ENCODE measurements at places on chromosomes 6 and 20.

GRCh38 chr6:97508646-97509045 is 225.6 kb upstream of the MMS22L start:
- DNase-seq: no peak

DNA sequence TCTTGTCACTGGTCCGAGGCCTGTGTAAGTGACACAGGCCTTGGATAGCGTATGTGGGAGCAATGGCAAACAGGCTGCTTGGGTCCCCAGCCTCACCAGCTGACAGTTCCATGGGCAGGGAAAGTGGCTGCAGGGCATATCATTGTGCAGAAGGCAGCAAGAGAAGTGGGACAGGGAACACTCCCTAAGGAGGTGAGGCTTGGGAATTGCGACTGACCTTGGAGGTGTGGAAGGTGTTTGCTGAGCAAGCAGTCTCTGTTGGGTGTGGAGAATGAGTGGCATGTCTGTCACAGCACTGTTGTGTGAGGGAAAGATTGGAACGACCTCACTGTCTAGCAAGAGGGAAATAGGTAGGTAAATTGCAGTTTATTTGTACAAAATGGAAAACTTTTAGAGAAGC is 16.8 kb downstream of the POFUT1 start:
- no peak for DNase-seq

DNA sequence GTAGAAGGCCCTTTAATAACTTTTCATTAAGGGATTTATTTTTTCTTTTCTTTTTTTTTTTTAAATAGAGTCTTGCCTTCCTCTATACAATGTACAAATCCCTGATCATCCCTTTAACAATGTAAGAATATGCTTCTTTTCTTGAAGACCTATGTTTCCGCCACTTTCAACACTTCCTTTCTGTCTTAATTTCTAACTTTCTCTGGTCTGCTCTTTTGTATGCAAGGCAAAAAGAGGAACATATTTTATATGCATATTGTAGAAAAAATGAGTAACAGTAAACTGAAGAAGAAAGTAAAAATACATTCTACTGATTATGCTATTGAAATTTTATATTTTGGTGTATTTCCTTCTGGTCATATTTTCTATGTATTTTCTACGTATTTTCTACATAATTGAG is 484.7 kb downstream of the TFAP2B start:
- no peak for DNase-seq

DNA sequence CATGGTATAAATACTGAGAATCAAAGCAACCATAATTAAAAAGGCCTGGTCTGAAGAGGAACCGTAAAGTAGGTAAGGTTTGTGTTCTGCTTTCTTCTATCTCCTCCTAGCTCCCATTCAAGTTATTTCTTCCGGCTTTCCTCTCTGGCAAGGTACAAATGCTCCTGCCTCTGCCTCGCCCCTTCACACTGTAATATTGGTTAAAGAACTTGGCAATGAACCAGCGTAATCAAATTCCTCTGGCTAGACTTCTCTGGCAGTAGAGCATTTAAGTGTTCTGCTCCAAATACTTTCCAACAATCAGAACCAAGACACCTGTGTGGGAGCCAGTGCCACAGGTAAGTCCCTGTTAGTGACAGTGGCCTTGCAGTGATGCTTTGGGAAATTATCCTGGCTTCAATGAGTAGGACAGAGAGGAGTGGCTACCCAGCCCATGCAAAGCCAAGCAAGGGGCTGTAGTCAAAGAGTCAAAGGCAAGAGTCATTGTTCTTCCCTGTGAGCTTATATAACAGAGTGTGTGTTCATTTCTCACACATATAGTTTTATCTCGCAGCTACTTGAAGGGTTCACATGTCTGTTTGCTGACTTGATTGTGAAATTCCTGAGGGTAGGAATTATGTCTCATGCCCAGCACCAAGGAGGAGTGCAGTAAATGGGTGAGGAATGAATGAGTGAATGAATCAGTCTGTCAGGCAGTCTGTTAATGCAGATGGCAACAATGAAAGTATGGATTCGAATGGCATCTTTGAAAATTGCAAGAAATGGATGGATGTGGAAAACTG is 329.3 kb downstream of the NRN1 start:
- DNase-seq: no peak

DNA sequence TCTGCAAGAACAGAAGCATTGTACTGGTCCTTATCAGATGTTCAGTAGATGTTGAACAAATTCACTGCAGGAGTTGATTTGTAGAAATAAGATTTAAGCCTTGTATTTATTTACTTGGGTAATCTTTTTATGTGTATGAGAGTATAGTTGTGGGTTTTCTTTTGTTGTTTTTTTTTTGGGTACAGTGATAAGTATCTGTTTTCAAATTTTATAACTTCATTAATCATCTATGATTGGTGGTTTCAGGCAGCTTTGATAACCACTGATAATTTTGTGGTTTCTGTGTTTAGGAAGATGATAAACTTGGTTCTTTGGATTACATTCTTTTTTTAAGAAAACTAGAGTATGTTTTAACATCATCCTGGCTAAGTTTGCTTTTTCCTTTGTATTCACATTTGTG is 2.8 kb downstream of the AFDN start:
- DNase-seq: no peak

DNA sequence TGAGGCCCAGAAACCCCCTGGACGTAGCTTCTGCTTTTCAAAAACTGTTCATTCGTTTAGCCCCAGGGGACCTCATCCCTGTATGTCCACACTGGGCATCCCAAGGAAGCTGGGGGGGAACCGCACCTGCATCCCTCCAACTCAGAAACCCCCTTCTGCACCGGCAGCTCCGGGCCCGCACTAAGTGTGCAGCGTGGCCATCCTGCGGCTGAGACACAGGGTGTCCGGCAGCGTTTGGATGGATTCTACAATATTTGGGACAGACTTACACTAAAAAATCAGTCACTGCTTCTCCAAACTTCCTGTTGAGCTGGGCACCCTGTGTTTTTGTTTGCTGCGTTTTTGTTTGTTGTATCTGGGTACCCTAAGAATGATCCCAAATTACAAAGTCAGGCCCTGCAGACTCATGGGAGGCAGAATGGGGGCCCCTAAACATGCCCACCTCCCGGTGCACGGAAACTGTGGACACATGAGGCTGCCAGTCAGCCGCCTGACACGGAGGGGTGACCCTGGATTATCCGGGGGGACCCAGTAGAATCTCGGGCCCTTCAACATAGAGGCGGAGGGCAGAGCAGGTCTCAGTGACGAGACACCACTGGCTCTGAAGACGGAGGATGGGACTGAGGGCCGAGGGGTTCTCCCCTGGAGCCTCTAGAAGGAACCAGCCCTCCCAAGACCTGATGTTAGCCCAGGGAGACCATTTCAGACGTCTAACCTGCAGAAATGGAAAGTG is 88.2 kb upstream of the BHLHE23 start:
- no peak for DNase-seq

DNA sequence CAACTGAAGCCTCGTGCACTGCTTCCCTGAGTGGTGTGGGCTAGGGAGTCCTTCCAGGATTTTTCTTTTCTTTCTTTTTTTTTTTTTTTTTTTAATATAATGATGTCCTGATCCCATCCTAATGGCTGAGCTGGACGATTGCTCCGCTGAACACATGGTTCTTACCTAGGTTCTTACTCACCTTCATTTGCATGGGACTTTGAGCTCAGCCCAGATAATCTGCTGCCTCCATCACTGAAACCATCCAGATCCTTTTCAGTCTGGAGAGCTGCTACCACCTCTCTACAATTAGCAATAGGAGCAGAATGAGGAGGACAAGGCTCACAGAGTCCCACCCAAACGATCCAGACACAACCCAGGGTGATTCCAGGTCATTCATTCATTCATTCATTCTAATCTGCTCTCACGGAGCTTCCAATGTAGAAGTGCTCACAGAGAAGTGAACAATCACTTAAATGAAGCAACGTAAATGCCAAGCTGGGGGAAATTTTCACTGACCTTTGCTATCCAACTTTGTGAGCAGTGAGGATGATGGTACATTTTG is 246.3 kb upstream of the RREB1 start:
- no peak for DNase-seq

DNA sequence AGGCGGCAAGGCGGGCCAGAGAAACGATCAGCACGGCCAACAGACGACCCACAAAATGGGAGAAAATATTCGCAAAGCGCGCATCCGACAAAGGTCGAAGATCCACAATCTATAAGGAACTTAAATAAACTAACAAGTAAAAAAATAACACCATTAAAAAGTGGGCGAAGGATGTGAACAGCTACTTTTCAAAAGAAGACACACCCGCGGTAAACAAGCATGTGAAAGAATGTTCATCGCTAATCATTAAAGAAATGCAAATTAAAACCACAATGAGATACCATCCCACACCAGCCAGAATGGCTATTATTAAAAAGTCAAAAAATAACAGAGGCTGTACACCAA is 117.8 kb upstream of the SIRPA start:
- no peak for DNase-seq

DNA sequence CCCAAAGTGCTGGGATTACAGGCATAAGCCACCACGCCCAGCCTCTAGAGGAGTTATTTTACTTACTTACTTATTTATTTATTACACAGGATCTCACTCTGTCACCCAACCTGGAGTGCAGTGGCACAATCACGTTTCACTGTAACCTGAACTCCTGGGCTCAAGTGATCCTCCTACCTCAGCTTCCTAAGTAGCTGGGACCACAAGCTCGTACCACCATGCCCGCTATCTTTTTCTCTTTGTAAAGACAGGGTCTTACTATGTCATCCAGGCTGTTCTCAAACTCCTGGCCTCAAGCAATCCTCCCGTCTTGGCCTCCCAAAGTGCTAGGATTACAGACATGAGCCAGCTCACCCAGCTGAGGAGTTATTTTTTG is 1.6 kb upstream of the TRIB3 start:
- no peak for DNase-seq

- DNase-seq: no peak
Observed at GRCh38 chr6:159279790-159280277, 110.6 kb downstream of the FNDC1 start.

GRCh38 chr6:42978487-42978838 is 518 bp downstream of the PEX6 start:
- no peak for DNase-seq

- DNase-seq: no peak
Observed at GRCh38 chr6:19035461-19036195, 648.5 kb downstream of the RNF144B start.

- DNase-seq: no peak
Observed at GRCh38 chr6:158707821-158708195, 58.0 kb downstream of the SYTL3 start.

- no peak for DNase-seq
Observed at GRCh38 chr6:144697369-144697760, 412.2 kb downstream of the UTRN start.

- no peak for DNase-seq
Observed at GRCh38 chr20:63121749-63122405, 94.1 kb downstream of the YTHDF1 start.

- DNase-seq: no peak
Observed at GRCh38 chr20:7136886-7137285, 369.4 kb downstream of the BMP2 start.

GRCh38 chr6:43859213-43859612 is 89.2 kb downstream of the VEGFA start:
- no peak for DNase-seq

GRCh38 chr20:50186151-50186885 is 4.3 kb upstream of the CEBPB start:
- peak; percentile 80 for DNase-seq

- no peak for DNase-seq
Observed at GRCh38 chr6:169795196-169795595, 43.8 kb downstream of the ERMARD start.

GRCh38 chr20:39946053-39946810 is 742.8 kb downstream of the MAFB start:
- no peak for DNase-seq

- no peak for DNase-seq
Observed at GRCh38 chr20:62275219-62275618, 27.6 kb upstream of the ADRM1 start.

GRCh38 chr20:16930656-16931055 is 182.5 kb downstream of the OTOR start:
- DNase-seq: no peak

DNA sequence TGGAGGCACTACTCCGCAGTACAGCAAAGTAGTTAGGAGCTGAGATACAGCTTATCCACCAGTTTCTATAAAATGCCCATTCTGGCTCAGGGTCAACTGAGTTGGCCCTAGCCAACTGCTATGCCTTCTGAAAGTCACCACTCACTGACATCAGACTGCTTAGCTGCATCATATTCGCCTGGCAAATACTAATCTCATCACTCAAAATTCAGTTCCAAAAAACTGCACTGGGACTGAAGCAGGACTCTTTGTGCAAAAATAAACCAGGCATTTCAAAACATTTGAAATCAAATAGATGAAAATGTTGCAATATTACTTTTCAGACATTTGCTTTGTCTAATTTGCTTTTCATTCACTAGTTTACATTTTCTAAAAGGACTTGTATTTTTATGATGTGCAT is 230.0 kb downstream of the ALDH8A1 start:
- no peak for DNase-seq

DNA sequence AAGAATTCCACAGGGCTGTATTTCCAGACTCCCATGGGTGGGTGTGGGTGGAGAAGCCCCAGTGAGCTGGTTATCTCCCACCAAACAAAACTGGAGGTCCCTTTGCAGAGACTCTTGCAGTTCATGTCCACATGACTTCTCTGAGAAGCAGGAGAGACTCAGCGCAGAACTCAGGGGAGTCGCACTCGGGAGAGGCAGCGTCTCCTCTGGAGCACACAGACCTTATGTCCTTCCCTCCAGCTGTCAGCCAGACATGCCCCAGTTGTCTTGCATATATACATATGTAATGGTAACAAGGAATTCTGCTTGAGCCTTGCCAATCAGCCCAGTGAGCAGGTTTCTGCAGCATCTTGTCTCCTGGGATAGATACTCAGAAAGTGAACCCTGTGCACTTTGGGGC is 23.8 kb downstream of the MYT1 start:
- no peak for DNase-seq

DNA sequence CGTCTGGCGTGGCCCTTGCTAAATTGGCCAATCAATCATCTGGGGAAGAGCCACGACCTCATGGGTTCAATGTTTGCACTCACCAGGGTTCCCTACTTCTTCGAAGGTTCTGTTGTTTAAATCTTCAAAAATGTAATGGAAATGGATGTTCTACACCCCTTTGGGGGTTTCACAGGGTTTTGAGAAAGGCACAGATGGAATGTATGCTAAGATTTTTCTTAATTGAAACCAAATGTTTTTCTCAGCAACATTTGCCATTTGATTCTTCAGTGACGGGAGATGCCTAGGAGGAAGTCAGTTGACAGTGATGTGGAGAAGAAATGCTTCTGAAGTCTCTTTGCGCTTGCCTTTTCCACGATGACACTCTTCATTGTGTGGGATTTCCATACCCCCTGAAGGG is 312.3 kb downstream of the ESR1 start:
- no peak for DNase-seq

DNA sequence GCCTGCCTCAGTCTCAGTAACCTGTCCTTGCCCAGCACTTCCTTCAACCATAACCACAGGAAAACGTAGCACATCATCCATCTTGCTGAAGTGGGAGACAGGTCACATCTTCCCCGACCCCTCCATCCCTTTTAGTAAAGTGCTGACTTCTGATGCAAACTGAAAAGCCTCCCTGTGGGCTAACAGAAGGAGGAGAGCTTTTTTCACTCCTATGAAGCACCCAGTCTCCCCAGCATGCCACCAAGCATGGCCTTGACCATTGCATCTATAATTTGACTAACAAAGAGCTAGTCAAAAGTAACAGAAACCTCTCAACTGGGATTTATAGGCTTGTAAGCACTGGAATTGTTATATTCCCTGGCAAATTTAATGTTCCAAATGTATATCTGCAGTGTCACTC is 288.9 kb upstream of the IRAK1BP1 start:
- no peak for DNase-seq

Data from stimulated activated CD4-positive, alpha-beta T cell treated with anti-CD3 and anti-CD28 coated beads, Interleukin-15, amount 100 ng/mL, for 1 hour (primary cell).